Left ventricle myocardium superior (tissue), 1 donor: ENCODE measurements at places on chromosomes 4 and X.
A peak's percentile ranks its signal among the peaks of the same experiment; 100 is the strongest.

DNA sequence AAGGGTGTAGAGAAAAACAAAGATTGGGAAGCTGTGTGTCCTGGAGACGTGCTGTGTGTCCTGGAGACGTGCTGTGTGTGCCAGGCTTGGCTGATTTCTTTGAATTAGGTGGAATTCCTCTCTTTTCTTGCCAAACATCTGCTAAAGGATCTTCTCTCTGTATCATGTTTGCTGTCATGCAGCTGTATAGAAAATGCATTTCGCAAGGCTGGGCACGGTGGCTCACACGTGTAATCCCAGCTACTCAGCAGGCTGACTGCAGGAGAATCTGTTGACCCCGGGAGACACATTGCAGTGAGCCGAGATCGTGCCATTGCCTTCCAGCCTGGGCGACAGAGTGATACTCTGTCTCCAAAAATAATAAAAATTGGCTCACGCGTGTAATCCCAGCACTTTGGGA is 187.0 kb downstream of the CRLF2 start:
- no peak for DNase-seq

DNA sequence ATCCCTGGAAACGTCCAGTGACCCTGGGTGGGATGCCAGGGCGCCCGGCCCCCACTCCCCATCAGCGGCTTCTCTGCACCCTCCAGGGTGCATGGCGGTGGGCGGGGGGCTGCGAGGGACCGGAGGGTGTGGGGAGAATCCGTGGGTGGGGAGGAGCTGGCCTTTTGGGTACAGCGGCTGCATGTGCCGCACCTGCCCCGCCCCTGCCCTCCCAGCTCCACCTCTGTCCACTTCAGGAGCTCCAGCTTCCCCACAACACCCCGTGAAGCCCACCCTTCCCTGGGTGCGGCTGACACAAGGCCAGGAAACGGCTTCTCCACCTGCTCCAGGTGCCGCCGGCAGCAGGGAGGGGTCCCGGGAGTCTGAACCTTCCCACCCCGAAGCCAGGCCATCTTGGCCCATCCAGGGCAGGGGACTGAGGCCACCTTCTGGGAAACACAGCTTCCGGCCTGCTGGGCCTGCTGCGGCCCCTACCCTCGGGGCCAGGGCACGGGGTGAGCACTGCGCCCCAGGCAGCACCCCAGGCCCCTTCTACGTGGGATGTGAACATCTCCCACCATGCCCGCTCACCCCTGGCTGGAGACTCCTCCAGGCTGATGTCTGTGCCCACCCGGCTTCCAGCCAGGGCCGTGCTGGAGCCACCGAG is 34.6 kb downstream of the CPLX1 start:
- DNase-seq: peak; percentile 10

DNA sequence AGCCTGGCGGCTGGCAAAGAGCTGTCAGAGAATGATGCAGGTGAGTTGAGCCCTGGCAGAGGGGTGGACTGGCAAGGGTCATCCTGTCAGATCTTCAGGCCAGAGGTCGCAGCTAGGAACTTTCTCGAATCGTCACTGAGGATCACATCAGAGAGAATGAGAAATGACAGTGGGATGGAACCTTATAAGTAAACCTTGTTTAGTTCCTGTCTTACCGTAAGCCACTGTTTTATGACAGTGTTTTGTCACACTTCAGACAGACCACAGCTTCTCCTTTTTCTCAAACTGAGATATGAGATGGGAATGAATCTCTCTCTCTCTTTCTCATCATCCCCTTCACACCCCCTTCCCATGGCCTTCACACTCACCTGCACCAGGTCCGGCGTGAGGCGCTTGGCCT is 9.3 kb downstream of the DIPK2B start:
- no peak for DNase-seq

DNA sequence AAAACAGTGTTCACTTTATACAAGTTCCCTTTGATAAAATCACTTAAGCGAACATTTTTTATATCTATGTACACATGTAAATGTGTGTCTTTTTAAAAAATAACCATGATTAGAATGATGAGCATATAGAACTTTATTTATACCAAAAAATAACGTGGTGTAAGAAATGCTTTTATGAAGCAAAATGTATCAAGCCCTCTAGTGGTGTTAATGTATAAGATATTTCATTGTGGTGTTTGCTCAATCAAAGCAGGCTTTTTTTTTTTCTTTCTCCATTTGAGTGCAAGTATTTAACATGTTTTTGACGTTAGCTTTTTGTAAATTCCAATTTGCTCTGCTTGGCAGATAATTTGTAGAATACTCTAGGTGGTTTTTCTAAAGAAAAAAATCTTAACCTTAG is 2092.4 kb upstream of the TENM3 start:
- no peak for DNase-seq
